ENCODE measurements at places on chromosomes 16 and 17.

DNA sequence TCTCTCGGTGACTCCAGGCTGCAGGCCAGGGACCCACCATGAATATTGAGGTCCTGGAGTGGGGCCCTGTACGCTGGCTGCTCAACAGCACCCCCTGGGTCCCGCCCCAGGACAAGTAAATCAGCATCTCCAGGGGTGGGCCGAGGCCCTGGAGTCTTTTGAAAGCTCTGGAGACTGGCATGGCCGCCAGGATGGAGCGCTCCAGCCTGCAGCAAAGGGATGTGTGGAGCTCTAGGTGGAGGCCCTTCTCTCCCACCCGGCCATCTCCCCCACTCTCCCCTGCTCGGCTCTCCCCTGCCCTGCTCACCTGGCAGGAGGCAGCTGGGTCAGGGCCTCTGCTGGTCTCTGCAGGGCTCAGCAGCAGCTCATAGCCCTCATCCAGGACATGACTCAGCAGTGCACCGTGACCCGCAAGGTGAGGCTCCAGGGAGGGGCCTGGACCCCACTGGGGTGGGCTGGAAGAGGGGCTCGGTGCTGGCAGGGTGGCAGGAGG is 16.6 kb downstream of the SGSH start:
- DNase-seq: no peak

DNA sequence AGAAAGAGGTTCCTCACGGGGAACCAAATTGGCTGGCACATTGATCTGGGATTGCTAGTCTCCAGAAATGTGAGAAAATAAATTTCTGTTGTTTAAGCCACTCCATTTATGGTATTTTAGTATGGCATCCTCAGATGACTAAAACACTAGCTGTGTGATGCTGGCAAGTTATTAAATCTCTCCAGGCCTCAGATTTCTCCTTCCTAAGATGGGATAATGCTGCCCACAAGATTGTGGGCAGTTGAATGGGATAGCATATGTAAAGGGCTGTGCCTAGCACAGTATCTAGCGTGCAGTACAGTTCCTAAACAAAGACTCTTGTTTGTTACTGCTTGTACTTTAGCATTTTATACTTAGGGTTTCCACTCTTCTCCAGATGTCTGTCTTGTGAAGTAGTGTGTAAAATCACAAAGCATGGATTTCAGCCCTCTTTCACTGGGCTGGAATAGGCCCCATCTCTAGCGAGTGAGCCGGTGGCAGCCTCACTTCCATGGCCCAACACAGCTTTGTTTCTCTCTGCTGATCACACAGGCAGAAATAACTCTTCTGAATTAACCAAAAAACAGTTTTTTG is 38.2 kb upstream of the PHAF1 start:
- no peak for DNase-seq

DNA sequence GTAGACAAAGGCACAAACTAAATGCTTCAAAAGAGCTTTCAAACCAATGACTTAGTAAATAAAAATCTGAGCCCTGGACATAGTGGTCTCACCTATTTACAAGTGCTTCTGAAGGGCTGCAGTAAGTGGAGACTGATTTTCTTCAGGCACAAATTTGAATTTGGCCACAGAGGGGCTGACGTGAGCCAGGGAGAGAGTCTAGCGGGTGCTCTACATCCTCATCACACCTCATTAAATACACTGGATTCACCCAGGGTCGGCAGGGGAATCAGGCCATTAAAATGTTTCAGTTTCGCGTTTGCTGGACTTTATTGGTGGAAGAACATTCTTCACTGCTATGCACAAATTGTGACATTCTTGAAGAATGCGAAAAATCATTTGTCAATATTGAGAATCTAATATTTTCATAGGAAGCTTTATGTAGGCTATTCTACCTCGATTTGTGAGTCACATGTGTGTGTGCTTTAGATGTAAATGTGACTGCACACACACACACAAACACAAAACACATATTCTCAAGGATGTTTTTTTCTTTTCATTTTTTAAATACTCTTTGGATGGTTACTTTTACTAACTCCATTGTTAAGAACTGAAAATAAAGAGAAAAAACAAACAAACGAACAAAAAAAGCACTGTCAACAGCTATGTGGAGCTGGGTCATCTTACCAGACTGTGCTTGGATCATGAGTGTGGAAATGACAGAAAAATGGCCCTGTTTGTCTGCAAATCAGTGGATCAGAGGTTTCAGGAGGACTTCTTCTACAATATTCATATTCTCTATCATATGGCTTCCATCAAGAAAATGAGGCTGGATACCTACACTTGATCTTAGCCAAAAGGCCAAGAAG is 58.9 kb downstream of the CDH11 start:
- DNase-seq: no peak

GRCh38 chr16:71537643-71538042 is 11.4 kb downstream of the CHST4 start:
- DNase-seq: peak; percentile 73

- DNase-seq: peak; percentile 93
Measured at GRCh38 chr17:48335858-48336500, 94.0 kb downstream of the SKAP1 start.

Data from Kasumi-1 (cell line).